Left renal cortex interstitium (tissue), 4 donors: ENCODE measurements at places on chromosomes 5 and 9. TPM values are rescaled to one million over a fixed set of nuclear protein-coding genes. Genes with fewer than 3 reads are reported as not detected.

DNA sequence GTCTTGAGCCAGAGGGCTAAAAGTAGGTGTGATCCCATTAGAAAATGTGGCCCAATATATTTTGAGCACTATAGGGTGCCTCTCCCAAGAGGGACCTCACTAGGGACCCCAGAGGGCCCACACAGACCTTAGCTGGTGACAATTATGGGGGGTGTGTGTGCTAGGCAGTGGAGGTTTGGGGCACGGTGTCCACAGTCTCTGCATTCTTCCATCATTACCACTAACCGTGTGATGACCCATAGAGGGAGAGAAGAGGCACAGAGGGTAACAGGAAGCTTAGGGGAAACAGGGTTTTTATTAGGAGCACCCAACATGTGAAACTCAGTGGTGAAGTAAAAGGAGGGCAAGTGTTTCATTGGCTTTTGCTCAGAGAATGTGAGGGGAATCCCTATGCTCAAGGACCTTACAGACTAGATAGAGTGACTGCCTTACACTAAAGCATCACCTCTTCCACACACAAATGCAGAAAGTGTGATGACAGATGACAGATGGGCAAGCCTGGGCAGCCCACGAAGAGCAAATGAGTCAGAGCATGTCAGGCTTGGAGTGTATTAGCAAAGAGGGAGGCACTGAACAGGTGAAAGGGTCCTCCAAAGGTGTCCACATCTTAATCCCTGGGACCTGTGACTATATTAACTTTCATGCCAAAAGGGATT is 2.5 kb upstream of the ACTL7A start:
- DNase-seq = no peak

SLC25A2 gene
- 0.14 TPM for polyA plus RNA-seq

DNA sequence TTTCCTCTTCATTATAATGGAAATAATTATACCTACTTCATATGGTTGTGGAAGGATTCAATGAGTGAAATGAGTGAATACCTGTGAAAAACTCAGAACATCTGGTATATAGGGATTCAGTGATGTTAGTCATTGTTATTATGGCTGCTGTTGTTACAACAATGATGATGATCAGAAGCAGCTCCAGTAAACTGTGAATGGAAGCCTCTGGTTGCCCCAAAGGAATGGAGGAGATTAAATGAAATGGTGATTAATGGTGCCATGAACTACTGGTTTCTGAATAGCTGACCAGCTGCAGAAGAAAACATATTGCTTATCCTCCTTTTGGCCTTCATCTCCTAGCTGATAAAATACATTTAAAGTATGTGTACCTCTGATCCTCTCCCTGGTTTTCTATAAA is 372.0 kb downstream of the ARHGEF28 start:
- no peak for DNase-seq

TTLL11 gene
- 6.4 TPM for polyA plus RNA-seq

DNA sequence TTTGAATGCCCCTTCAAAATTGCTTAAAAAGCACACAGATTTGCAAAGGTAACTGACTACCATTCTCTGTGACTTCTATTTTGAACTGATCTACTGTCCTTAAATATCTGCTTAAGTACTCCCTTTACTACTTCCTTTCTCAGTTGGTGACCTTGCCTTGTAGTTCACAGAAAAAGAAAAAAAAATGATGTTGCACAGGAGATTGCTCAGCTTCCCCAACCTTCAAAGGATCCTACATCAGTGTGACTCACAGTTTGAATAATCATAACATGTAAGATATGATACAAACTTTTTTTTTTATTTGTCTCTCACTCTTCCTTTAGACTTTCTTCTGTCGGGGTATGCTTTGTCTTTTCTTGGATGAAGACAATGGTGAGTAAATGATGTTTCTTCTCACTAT is 1029.6 kb downstream of the CDH12 start:
- DNase-seq = no peak
